ENCODE measurements at places on chromosomes 5 and 9. TPM values are rescaled to one million over a fixed set of nuclear protein-coding genes. Genes with fewer than 3 reads are reported as not detected.

Gene HTR1A
- not detected for total RNA-seq

Gene PCDHB5
- 2.3 TPM for total RNA-seq

Gene CCL27
- 0.47 TPM for total RNA-seq

Gene SPATA31D4
- not detected for total RNA-seq

Gene SMU1
- total RNA-seq = 31.5 TPM

Gene GMCL2
- not detected for total RNA-seq

Gene GPR150
- 0.45 TPM for total RNA-seq

Gene TAF1L
- total RNA-seq = not detected

Gene LHX3
- total RNA-seq = not detected

Gene DAB2IP
- total RNA-seq = 7.7 TPM

Gene PRDM9
- not detected for total RNA-seq

Gene SHISAL2B
- not detected for total RNA-seq

Gene IPO11
- 26.3 TPM for total RNA-seq

Gene ADGRD2
- total RNA-seq = not detected

Gene ELL2
- total RNA-seq = 18.0 TPM

Gene CEP120
- total RNA-seq = 13.2 TPM

Gene ABO
- total RNA-seq = not detected

Gene SLC34A1
- total RNA-seq = not detected

Gene PROP1
- total RNA-seq = not detected

Gene AGTPBP1
- total RNA-seq = 16.8 TPM

Gene IL9
- not detected for total RNA-seq

Gene CXCL14
- not detected for total RNA-seq

Gene SH3TC2
- total RNA-seq = 8.7 TPM

Gene PCDHA3
- 0.15 TPM for total RNA-seq

Gene CDKN2B-AS1
- total RNA-seq = 2.7 TPM

Gene IL5
- not detected for total RNA-seq

Gene MYOT
- total RNA-seq = not detected

Gene CYLC2
- total RNA-seq = not detected

Gene EDIL3
- total RNA-seq = 24.7 TPM

Gene GNA14
- total RNA-seq = 2.6 TPM

Measured in smooth muscle cell of the coronary artery (primary cell).